ENCODE measurements at places on chromosomes 1 and 21.
A peak's percentile ranks its signal among the peaks of the same experiment; 100 is the strongest.

GRCh38 chr1:12549460-12550349 lies 68.3 kb downstream of the DHRS3 start:
- DNase-seq, result peak; percentile 30

DNA sequence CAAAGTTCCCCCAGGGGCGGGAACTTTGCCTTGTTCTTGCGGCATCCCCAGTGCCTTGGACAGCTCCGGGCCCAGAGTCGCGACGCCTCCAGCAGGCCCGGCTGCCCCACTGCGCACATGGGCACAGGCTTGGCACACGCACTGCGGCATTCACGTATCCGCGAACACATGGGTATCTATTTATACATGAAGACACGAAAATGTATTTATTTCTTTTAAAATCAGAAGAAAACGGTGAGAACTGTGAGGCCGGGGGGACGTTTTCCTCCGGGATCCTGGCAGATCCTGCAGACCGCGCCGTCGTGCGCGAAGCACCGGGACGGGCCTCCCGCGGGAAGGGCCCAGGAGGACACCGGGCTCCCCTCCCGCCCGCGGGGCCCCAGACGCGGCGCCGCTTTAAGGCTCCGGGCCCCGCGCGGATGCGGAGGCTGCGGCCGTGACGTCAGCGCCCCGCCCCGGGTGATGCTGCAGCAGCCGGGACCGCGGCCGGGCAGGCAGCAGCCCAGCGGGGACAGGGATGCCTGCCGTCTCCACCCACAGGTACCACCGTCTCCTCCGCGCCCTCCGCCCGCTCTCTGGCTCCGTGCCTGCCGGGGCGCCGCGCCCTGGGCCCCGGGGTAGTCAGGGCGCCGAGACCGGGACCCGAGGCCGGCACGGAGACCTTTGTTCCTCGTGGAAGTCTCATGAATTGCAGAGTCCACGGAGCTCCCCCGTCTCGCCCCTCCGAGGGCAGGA lies at the start of gene SLC45A1:
Gene SLC45A1 (plus strand): TSS at position 468 of the 735 bp plus-strand sequence. CDS start 6,216 bp downstream, outside the sequence.
- DNase-seq, result peak; percentile 84

- DNase-seq, result no peak
These were observed 142.4 kb downstream of the ZP4 start for GRCh38 chr1:237748171-237748960.

- DNase-seq, result no peak
These were observed 13.0 kb upstream of the GPR137B start for GRCh38 chr1:236129306-236129705.

DNA sequence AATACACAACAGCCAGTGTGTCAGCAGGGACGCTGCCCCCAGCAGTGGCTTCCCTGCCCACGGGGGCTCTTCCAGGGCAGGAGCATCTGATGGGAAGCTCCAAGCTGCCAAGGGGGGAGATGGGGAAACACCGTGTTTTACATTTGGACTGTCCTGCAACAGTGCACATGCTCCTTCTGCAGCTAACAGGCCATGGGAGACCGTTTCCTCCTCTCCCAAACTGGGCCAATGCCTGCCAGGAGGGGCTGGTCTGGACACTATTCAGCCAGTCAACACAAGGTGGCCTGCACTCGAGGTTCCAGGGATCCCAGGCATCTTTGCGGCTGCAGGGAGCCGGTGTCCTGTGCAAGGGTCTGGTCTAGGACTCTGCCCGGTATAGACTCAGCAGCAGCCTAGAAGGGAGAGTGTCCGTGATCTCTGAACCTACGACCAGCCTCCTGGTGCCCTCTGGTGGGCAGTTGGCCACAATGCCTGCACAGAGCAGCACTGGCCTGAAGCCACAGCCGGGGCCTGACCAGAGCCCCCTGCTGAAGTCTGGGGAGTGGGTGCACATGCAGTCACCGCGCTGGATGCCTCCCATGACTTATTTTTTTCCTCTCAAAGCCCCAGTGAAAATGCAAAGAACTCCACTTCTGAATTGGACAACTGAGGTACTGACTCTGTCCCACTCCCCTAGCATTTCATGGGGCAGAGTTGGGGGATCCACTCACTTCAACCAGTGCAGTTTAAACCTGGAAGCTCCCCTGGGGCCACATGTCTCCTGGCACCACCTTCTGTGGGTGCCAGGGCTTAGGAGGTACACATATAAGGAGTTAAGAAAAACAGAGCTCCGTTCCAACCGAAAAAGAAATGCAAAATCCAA lies 33.3 kb downstream of the RCC2 start:
- peak; percentile 50 for DNase-seq

DNA sequence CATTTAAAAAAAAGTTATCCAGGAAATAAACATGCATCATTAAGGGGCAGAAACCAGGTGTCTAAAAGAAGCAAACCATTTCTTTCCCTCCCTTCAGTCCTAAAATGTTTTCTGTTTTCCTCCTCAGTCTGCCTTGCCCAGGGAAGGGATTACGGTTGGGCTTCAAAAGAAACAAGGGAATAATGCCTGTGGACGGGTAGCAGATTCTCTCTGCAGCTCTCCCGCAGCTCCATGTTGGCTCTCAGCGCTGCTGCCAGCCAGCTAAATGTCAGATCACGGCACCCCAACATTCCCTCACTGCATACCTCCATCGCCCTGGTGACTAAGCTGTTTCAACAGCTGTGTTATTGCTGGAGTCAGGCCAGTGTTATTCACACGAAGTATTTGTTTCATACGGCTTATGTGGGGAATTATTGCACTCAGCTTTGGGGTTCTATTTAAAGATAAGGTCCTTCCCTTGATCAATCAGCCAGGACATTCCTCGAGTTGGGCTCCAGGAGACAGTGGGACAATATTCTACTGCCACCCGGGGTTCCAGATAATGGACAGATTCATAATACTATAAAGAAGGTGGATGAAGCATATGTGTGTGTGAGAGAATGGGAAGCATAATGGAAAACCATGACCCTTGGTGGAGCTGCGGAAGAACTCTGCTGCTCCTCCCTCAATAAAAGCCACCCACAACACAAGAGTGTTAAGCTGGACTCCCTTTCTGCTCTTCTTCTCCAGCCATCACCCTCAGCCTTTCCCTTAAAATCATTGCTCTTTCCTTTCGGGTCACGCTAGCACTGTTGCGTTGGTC lies 58.2 kb downstream of the WLS start:
- no peak for DNase-seq

- no peak for DNase-seq
These were observed 58.9 kb downstream of the MAP3K7CL start for GRCh38 chr21:29189353-29189752.

- DNase-seq, result no peak
These were observed 21.9 kb upstream of the KIF14 start for GRCh38 chr1:200642481-200642880.

DNA sequence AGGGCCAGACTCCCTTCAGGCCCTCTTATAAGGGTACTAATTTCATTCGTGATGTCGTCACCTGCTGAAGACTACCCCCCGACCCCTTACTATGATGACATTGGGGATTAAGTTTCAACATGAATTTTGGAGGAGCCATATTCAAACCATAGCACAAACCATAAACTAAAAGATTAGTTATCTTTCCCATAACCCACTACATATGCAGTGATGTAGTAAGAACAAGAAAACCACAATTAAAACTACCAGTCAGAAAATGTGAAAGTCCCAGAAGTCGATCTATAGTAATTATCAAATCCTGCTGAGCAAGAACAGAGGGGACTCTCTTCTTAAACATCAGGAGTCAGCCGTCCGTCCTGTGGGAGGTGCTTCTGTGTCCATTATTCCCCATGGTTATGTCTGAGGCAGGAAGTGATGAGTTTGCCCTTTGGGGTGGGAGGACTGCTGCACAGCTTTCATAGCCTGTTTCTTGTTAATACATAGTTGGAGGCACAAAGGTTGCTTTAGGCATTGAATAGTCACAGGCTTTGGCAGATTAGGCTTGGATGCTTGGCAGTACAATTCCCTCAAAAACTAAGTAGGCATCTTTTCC lies 35.9 kb upstream of the PTGFRN start:
- peak; percentile 34 for DNase-seq

GRCh38 chr1:60170709-60171108 lies 97.1 kb upstream of the C1orf87 start:
- DNase-seq, result no peak

- DNase-seq, result peak; percentile 87
These were observed at the start of gene RIMS3 for GRCh38 chr1:40665335-40666171. TSS of gene RIMS3 (minus strand) at chr1:40665682. CDS start at chr1:40641925, 23,757 bp downstream.

DNA sequence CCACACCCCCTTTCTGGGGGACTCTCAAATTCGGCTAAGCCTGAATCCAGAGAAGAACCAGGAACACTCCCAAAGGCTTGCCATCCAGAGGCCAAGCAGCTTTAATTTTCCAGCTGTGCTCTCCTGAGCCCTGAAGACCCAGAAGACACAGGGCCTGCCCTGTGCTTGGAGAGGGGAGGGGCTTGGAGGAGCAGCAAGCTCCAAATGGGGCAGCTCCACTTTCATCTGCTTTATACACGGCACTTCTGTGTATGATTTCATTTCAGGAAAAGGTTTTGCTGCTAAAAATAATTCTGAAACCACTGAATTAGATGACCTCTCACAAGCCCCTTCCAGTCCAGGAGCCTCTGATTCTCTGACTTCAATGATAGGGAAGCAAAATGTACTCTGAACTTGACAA lies 39.2 kb upstream of the CTTNBP2NL start:
- no peak for DNase-seq

DNA sequence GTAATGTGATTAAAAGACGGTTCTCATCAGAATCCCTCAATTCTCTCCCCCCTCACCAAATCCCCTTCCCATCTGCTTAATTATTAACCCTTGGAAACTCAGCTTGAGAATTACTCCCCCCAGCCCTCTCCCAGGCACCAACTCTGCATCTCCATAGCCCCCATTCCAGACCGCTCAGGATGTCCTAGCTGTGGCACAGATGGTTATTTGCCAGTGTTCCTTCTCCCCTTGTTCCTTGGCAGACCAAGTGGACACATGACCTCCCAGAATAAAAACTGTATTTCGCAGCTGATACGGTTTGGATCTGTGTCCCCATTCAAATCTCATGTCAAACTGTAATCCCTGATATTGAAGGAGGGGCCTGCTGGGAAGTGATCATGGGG lies 14.6 kb downstream of the HENMT1 start:
- DNase-seq, result no peak

DNA sequence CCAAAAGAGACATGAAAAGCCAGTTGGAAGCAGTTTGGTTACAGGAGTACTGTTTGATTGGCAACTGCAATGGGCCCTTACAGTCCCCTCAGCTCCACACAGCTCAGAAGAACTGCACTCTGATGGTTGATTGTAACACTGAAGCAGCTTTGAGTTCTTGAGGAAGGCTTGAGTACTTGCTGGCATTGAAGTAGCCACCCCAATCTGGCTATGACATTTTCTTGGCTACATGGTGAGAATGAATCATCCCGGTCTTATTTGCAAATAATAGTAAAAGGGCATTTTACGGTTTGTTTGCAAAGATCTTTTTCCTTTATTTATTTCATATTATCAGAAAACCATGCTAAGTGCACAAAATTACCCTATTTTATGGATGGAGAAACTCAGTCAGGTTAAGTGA lies 159.7 kb upstream of the BEND5 start:
- DNase-seq, result no peak

- no peak for DNase-seq
These were observed 47.7 kb downstream of the DHRS3 start for GRCh38 chr1:12570291-12570690.

DNA sequence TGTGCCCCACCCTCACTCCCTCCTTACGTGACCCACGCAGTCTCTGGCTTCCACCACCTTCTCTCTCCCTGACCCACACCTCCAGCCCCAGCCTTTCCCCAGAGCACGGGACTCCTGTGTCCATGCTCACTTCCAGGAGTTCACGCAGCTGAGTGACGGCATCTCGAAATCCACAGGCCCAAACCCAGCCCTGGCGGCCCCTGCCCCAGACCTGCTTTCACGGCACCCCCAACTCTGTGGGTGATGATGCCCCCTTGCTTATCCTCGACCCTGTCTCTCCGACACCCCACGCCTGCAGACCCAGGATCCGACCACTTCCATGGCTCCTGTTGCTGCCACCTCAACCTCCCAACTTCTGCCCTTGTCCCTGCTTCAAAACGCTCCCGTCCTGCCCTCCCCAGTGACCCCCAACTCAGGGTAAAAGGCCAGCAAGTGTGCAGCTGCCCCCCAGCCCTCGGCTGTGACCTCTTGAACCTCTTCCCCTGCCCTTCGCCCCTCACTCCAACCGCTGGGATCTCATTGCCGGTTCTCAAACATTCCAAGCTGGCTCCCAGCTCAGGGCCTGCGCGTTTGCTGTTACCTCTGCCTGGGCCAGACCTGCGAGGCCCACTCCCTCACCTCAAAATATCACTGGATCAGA lies 30.4 kb upstream of the LAPTM5 start:
- DNase-seq, result no peak

- DNase-seq, result no peak
These were observed 33.5 kb upstream of the HHAT start for GRCh38 chr1:210294999-210295745.

- no peak for DNase-seq
These were observed 33.0 kb downstream of the SLX9 start for GRCh38 chr21:44972821-44973220.

DNA sequence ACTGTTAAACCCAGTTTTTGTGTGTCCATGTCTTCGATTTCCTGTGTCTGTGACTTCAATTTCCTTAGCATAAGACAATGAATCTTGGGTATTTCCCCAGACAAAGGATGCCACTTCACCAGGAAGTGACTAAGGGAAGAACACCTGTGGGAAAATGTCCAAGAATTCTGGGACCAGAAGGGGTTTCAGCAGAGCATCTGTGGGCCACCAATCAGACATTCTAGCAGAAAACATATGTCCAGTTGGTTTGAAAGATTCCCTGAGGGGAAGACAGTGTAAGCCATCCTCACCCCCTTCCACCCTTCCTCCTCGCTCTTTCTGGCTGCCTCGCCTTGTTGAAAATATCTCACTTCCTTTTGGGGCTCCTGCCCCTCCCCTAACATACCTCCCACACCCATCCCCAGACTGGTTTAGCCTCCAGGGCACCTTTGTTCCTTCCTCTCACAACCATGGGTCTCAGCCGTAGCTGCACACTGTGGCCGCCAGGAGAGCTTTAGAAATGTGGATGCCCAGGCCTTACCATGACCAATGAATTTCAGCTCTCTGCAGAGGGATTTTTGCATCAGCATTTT lies 25.5 kb upstream of the IFNAR1 start:
- DNase-seq, result peak; percentile 38

DNA sequence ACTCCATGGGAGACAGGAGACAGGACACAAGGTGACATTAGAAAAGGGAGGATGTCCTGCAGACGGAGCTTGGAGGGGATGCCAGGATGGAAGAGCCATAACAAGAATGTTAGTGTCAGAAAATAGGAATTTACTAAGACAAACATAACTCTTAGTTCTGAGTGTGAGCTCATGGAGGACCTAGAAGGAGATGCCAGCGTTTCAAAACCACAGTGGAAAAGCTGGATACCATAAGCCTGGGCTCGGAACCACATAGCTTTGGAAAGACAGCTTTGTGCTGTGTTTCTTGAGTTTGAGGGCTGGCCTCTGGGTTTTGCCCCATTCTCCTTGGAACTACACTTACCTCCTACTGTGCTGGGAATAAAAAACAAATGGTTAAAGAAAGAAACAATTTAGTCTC lies 128.4 kb downstream of the S1PR1 start:
- no peak for DNase-seq

GRCh38 chr21:35127851-35128250 lies 78.7 kb upstream of the RUNX1 start:
- DNase-seq, result no peak

All from activated naive CD8-positive, alpha-beta T cell treated with anti-CD3 and anti-CD28 coated beads, Interleukin-2, amount 50 U/mL, for 24 hours (primary cell).